Mucosa of gallbladder (tissue), 1 donor: ENCODE measurements at places on chromosomes 3 and 15. TPM values are rescaled to one million over a fixed set of nuclear protein-coding genes. Genes with fewer than 3 reads are reported as not detected.

GRCh38 chr3:157300094-157300493, 136.6 kb upstream of the PTX3 start:
- DNase-seq = no peak

- DNase-seq = no peak
Observed at GRCh38 chr3:53721187-53722119, 124.8 kb downstream of the CHDH start.

DNA sequence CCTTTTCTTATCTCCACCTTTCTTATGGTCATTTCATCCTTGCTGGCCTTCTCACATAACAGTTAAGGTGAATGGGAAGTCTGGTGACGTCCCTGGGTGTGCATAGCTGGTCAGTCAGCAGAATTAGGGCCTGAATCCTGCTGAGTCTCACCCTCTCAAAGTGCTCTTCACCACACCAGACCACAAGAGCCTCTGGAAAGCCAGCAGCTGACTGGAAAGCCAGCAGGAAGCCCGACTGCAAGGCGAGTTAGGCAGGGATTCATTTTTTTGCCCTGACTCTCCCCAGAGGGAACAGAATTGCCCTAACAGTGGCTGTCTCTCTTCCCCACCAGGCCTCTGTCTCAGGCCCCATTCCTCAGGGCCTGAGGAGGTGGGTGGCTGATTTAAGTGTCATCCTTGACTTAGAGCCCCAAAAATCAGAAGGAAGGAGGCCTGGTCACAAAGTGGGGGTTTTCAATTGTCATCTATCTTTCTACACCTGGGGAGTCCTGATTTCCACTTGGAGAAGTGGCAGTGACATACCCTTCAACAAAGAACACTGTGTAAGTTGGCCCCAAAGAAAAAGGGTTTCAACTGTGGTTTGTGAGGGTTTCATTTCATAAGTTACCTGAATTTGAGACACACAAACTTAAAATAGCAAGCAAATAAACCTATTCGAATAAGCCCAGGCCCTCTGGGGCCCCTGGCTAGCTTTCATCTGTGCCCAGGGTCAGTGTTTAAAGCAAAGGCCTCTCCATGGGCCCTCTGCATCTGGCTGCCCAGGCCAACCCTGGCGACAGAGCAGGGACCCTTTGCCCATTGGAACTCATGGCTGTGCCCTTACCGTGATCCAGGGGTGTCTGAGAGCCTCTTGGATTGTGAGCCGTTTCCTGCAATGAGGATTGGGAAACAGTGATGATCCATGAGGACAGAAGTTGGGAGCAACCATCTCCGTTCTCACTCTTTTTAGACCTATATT, 90.5 kb upstream of the HERC1 start:
- no peak for DNase-seq

The RBMS3 gene
- total RNA-seq = 49.6 TPM

GRCh38 chr3:154842536-154842935, 237.6 kb upstream of the MME start:
- no peak for DNase-seq

The CISH gene
- 6.2 TPM for total RNA-seq
